Omental fat pad (tissue), 4 donors: ENCODE measurements at places on chromosomes 2 and 18. TPM values are rescaled to one million over a fixed set of nuclear protein-coding genes. Genes with fewer than 3 reads are reported as not detected.

Gene ABCG5
- not detected for total RNA-seq

Gene ACVR1C
- 37.0 TPM for total RNA-seq

Gene ACMSD
- not detected for total RNA-seq

Gene NEU2
- total RNA-seq, result not detected

Gene SATB2
- 2.0 TPM for total RNA-seq

Gene GPR155
- 8.0 TPM for total RNA-seq

- DNase-seq, result no peak
Observed at GRCh38 chr2:70716131-70716743, 51.8 kb downstream of the ADD2 start.

- DNase-seq, result no peak
Observed at GRCh38 chr2:6423944-6424343, 441.8 kb downstream of the CMPK2 start.

GRCh38 chr18:27712066-27712465 lies 464.9 kb downstream of the CDH2 start:
- no peak for DNase-seq

GRCh38 chr2:134421556-134422328 lies 167.9 kb downstream of the MGAT5 start:
- no peak for DNase-seq

DNA sequence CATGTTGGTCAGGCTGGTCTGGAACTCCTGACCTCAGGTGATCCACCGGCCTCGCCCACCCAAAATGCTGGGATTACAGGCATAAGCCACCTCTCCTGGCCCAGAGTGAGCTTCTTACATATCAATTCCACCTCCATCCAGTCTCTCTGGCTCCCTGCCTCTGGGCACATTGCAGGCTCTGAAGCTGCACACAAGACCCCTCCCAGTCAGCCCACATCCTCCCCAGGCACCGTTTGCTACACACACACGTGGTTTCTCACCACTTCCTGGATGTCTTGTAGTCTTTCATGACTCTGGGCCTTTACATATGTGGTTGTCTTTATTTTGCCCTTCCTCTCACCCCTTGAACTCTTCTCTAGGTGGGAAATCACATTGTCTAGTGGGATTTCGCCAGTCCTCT lies 64.0 kb upstream of the CABLES1 start:
- DNase-seq, result no peak

DNA sequence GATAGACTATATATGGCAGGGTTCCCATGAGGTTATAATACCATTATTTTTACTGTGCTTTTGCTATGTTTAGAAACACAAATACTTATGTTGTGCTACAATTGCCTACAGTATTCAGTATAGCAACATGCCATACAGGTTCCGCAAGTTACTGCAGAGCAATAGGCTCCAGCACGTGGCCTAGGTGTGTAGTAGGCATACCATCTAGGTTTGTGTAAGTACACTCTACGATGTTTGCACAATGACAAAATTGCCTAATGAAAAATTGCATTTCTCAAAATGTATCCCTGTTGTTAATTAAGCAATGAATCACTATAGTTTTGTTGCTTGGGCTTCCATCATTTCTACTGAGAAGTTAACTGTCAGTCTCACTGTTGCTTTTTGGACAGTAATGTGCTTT lies 9.8 kb downstream of the CD302 start:
- DNase-seq, result no peak

DNA sequence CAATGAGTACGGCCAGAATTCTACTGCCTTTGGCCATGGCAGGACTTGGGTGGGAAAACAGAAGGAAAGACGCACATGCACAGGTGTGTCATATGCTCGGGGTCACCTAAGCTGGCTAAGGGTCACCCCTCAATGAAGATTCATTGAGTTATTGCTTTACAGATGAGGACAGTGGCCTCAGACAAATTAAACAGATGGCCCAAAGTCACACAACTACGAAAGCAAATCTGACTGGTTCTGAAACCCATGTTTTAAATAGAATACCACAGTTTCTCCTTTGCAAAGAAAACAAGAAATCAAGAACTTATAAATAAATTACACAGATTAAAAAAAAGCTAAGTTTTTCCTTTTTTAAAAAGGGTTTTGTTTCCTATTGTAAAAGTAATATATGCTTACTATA lies 70.5 kb downstream of the ID2 start:
- DNase-seq, result no peak

DNA sequence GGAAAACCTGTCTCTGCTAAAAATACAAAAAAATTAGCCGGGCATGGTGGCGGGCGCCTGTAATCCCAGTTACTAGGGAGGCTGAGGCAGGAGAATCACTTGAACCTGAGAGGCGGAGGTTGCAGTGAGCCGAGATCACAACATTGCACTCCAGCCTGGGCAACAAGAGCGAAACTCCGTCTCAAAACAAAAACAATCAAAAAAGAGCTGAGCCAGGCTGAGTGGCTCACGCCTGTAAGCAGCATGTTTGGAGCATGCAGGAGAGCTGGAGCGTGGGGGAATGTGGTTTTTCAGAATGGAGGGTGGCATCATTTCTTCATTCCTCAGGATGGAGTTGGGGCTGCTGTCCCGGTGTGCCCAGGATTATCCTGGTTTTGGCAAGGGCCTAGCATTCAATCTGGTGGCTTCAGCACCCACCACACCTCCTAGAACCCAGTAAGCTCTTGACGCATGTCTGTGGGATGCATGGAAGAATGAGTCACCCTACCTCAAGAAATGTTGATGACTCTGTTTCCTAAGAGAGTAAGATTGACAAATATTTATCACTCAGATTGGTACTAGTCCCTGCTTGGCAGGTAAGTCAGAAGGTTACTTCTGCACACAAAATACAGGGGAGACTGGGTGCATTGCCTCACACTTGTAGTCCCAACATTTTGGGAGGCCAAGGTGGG lies 90.2 kb upstream of the ODC1 start:
- DNase-seq, result no peak

DNA sequence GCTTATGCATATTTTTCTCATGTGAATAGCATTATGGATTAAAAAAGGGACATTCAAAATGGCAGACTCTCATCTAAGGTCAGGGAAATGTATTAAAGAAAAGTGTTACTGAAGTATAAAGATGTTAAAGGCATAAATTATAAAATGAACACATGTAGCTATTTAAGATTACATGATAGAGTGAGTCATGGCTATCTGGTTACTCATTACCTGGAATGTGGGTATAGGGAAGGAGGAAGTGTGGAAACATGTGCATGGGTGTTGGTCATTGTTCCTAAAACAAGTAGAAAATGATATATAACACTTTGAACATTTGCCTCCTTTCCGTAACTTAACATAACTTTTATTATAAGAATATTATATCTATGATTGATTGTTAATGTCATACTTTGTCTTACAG lies 66.4 kb downstream of the MYO1B start:
- DNase-seq, result no peak

GRCh38 chr18:61989138-61989537 lies 96.3 kb upstream of the RNF152 start:
- no peak for DNase-seq

- no peak for DNase-seq
Observed at GRCh38 chr2:79758749-79759282, 246.0 kb downstream of the CTNNA2 start.

DNA sequence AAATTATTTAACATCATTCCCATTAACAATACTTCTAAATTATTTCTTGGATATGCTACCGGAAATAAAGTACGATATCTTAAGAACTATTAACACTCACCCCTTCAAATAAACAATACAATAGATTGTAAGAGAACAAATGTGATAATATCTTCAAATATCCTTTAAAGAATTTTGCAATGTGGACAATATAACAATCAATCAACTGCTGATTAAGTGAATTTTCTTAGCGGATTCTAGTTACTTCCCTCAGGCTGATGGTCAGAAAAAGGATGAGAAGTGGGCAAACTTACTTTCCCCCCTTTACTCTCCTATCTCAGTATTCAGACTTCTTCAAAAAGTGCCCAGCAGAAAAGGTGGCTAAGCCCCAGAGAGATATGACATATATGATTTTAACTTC lies 10.8 kb downstream of the NFE2L2 start:
- no peak for DNase-seq

GRCh38 chr2:58734365-58734764 lies 493.2 kb upstream of the FANCL start:
- DNase-seq, result no peak

DNA sequence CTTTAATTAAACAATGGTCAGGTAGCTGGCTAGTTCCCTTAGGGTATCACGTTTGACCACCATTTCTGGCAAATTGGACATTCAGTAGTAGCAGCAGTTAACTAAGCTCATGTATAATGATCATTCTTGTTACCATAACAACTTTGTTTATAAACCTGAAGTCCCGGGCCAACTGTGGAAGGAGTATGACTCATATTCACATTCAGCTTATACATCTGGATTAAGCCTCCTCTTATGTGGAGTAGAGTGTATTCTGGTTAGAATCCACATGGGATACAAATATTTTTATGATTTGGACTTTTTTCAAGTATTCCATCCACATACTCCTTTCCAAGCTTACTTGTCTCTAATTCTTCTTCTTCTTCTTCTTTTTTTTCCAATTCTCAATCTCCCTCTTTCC lies 70.3 kb upstream of the ZSWIM2 start:
- DNase-seq, result no peak

DNA sequence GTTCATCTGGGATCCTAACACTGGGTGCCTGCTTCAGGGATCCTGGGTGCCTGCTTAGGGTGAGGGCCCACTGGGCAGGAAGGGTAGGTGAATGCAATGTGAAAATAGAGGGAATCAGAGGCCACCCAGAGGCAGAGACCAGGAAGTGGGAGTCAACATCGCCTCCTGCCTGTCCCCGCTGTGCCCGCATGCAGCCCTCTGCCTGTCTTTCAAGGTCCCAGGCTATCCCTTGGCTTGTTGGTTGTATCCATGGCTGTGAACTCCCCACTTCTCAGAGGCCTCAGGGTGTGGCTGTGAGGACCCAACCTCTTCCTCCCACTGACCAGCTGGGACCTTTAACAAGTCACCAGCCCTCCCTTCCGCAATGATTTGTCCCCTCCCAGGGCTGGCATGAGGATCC lies 26.5 kb downstream of the PSD4 start:
- no peak for DNase-seq

- DNase-seq, result no peak
Observed at GRCh38 chr2:204452464-204453023, 92.7 kb upstream of the PARD3B start.

GRCh38 chr2:55609938-55610578 lies 7.4 kb downstream of the PPP4R3B start:
- DNase-seq, result no peak
